ENCODE measurements at places on chromosomes 7 and 10.

- no peaks in the 10 kb centered on the region for H3K36me3 ChIP-seq
- no peak overlapping the region for H3K4me3 ChIP-seq
- no peak overlapping the region for H3K27ac ChIP-seq
- DNase-seq, result peak; percentile 53
- H3K4me1 ChIP-seq, result no peaks in the 10 kb centered on the region
These were observed 246.6 kb downstream of the ADRA2A start for GRCh38 chr10:111323389-111323966.

GRCh38 chr7:67493366-67493765 is 496.7 kb downstream of the TYW1 start:
- H3K27me3 ChIP-seq, result no peaks in the 10 kb centered on the region
- no peak for DNase-seq
- H3K4me1 ChIP-seq, result no peaks in the 10 kb centered on the region
- no peaks in the 10 kb centered on the region for H3K36me3 ChIP-seq
- no peak overlapping the region for H3K27ac ChIP-seq

DNA sequence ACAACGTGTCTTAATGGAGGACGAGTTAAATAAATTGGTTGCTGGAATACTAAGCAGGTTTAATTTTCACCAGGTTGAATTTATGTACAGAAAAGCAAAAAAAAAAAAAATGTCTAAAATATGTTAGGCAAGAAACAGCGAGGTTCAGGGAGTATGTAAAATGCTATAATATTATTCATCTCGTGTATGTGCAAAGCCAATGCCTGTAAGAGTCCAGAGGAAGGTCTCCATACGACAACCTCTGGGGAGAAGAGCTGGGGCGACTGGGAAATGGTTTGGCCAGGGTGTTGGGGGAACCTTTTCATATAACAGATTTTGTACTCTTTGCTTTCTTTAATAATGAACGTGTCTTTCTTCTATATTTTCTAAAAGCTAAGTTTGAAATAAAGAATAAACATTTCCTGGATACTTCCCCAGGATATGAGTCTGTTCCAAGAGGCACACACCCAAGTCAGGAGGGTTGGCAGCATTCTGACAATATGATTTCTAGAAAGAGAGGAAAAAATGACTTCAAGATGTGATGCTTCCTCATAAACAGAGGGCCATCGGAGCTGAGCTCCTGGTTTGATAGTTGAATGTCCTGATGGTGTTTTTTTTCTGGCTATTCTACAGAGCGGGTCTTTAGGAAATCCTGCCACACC is 208.6 kb upstream of the MGMT start:
- H3K36me3 ChIP-seq, result no peaks in the 10 kb centered on the region
- H3K4me1 ChIP-seq, result no peaks in the 10 kb centered on the region
- H3K4me3 ChIP-seq, result no peak overlapping the region
- H3K27ac ChIP-seq, result no peak overlapping the region
- no peaks in the 10 kb centered on the region for H3K27me3 ChIP-seq

- no peak for DNase-seq
- peaks cover 8% of the 10 kb centered on the region for H3K4me1 ChIP-seq
- H3K36me3 ChIP-seq, result no peaks in the 10 kb centered on the region
- no peak overlapping the region for H3K4me3 ChIP-seq
These were observed 30.9 kb downstream of the TCF7L2 start for GRCh38 chr10:112980937-112981336.

DNA sequence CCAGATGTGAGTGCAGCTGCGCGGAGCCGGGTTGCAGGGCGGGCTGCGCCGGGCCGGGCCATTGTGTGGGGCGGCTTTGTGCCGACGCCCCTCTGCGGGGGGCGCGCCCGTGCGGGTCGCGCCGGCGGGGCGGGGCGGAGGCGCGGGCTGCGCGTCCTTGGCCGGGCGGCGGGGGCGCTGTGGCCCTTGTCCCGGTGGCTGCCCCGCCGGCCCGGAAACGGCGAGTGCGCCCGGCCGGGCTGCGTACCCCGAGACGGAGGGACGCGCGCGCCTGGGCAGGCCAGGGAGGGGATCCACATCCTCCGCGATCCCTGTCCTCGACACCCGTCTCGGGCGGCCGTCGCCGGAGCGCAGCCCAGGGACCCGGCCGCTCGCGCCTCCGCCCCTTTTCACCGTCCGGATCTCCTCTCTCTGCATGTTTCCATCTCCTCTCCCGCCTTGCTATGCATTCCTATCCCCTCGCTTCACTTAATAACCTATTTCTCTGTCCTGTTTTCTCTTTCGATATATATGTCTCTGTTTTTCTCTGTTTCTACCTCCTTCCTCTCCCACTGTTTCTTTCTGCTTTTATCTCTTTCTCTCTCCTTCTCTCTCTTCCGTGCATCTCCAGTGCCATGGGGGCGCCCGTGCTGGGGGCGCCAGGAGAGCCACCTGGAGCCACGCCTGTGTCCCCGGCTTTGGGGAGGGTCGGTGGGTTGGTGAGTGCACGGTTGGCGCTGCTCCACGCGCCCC is 765 bp downstream of the PFKFB3 start:
- peak; percentile 85 for DNase-seq
- no peaks in the 10 kb centered on the region for H3K27me3 ChIP-seq
- H3K36me3 ChIP-seq, result no peaks in the 10 kb centered on the region
- peak overlapping the region; percentile 53 for H3K27ac ChIP-seq
- H3K4me3 ChIP-seq, result peak overlapping the region; percentile 89

GRCh38 chr7:36677769-36678437 is 46.4 kb downstream of the AOAH start:
- H3K27ac ChIP-seq, result no peak overlapping the region
- no peaks in the 10 kb centered on the region for H3K27me3 ChIP-seq
- no peaks in the 10 kb centered on the region for H3K4me1 ChIP-seq
- no peak for DNase-seq
- no peak overlapping the region for H3K4me3 ChIP-seq

GRCh38 chr7:82444220-82444909 is 788 bp upstream of the CACNA2D1 start:
- H3K27me3 ChIP-seq, result no peaks in the 10 kb centered on the region
- no peak overlapping the region for H3K4me3 ChIP-seq
- no peak overlapping the region for H3K27ac ChIP-seq
- no peaks in the 10 kb centered on the region for H3K36me3 ChIP-seq

- H3K4me3 ChIP-seq, result no peak overlapping the region
- no peak for DNase-seq
- H3K36me3 ChIP-seq, result no peaks in the 10 kb centered on the region
These were observed 162.7 kb upstream of the TBX20 start for GRCh38 chr7:35416568-35416967.

GRCh38 chr10:34824870-34825269 is 9.8 kb upstream of the PARD3 start:
- no peaks in the 10 kb centered on the region for H3K4me1 ChIP-seq
- H3K27me3 ChIP-seq, result no peaks in the 10 kb centered on the region
- H3K27ac ChIP-seq, result no peak overlapping the region
- H3K4me3 ChIP-seq, result no peak overlapping the region

DNA sequence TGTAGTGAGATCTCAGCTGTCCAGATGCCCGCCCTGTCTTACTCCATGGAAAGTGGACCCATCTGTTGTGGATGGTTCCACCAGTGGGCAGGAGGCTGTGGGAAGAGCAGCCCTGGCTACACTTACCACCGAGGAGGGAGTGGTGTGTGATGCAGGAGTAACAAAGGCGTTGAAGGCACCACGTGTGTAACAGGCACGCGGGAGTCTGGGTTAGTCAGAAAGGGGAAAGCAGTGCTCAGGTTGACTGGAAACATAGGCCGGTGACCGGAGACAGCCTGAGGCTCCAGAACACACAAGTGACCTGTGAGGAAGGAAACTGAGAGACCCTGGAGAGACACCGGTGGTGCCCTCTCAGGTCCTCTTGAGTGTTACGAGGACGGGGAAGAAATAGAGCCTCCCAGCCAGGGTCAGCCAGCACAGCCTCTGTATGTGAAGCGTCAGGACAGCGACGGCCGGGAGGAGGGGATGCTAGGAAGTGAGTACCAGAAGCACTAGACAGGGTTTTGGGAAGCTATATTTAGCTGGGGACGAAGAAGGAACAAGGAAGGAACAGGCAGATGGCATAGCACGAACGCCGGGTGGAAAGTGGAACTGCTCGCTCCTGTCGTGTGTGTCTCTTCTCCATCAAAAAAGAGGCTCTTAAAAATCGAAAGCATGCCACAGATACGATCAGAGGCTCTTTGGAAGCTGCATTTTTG is 51.7 kb downstream of the DAGLB start:
- peaks cover 18% of the 10 kb centered on the region for H3K36me3 ChIP-seq
- H3K4me1 ChIP-seq, result no peaks in the 10 kb centered on the region
- no peak overlapping the region for H3K27ac ChIP-seq
- no peak overlapping the region for H3K4me3 ChIP-seq
- DNase-seq, result no peak

DNA sequence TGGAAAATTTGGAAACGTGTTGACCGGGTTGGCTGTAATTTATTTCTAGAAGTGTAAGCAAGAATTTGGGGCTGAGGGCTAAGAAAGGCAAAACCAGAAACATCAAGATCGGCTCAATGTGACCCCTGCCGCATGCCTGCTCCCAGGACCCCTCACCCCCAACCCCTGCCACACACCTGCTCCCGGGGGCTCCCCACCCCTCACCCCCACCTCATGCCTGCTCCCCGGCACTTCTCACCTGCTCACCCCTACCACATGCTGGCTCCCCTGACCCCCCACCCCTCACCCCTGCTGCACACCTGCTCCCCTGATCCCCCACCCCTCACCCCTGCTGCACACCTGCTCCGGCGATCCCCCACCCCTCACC is 19.0 kb upstream of the CFAP46 start:
- no peak overlapping the region for H3K27ac ChIP-seq
- DNase-seq, result no peak
- H3K4me3 ChIP-seq, result no peak overlapping the region
- peaks cover 3% of the 10 kb centered on the region for H3K4me1 ChIP-seq
- H3K36me3 ChIP-seq, result no peaks in the 10 kb centered on the region

GRCh38 chr7:55348502-55348901 is 16.6 kb upstream of the LANCL2 start:
- no peaks in the 10 kb centered on the region for H3K4me1 ChIP-seq
- DNase-seq, result no peak
- no peaks in the 10 kb centered on the region for H3K36me3 ChIP-seq
- no peaks in the 10 kb centered on the region for H3K27me3 ChIP-seq

GRCh38 chr10:71725249-71725648 is 5.7 kb upstream of the C10orf105 start:
- H3K4me1 ChIP-seq, result peaks cover 52% of the 10 kb centered on the region
- no peak for DNase-seq
- H3K27me3 ChIP-seq, result no peaks in the 10 kb centered on the region
- H3K4me3 ChIP-seq, result no peak overlapping the region
- no peak overlapping the region for H3K27ac ChIP-seq
- H3K36me3 ChIP-seq, result no peaks in the 10 kb centered on the region

GRCh38 chr7:6419310-6419773 is 28.4 kb downstream of the DAGLB start:
- no peaks in the 10 kb centered on the region for H3K27me3 ChIP-seq
- H3K36me3 ChIP-seq, result peaks cover 20% of the 10 kb centered on the region
- no peak overlapping the region for H3K27ac ChIP-seq
- H3K4me3 ChIP-seq, result no peak overlapping the region
- no peaks in the 10 kb centered on the region for H3K4me1 ChIP-seq

DNA sequence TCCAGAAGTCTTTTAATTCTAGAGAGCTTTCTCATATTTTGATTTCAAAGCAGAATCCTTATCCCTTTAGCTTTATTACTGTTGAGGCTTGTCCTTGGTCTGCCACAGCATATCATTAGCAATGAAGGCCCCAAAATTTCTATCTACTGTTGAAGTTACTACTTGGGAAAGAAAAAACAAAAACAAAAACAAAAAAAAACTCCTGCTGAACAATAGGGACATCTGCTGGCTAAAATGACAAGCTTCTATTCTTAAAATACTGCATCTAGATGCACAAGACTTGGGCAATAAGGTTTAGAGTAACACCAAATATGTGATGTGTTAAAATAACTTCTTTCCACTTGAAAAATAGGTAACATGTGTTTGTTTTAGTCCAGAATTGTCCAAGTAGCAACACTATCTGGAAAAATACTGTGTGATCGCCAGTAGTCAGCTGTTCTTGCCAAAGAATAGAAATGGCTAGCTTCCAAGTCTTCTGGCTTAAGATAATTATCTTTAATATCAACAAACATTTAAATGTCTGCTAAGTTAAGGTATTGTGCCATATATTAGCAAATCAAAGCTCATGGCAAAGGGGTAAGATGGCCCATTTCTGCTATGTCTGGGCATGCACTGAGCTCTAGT is 3.8 kb upstream of the DMTF1 start:
- DNase-seq, result no peak
- no peaks in the 10 kb centered on the region for H3K36me3 ChIP-seq
- no peak overlapping the region for H3K27ac ChIP-seq
- no peak overlapping the region for H3K4me3 ChIP-seq
- H3K4me1 ChIP-seq, result peaks cover 19% of the 10 kb centered on the region

- no peak for DNase-seq
- H3K27me3 ChIP-seq, result no peaks in the 10 kb centered on the region
- no peak overlapping the region for H3K4me3 ChIP-seq
- H3K36me3 ChIP-seq, result no peaks in the 10 kb centered on the region
These were observed 4.3 kb upstream of the ELFN1 start for GRCh38 chr7:1665549-1666316.

GRCh38 chr10:78528749-78529204 is 495.1 kb downstream of the RPS24 start:
- no peaks in the 10 kb centered on the region for H3K36me3 ChIP-seq
- DNase-seq, result no peak
- H3K4me1 ChIP-seq, result no peaks in the 10 kb centered on the region
- H3K27ac ChIP-seq, result no peak overlapping the region

GRCh38 chr10:65306201-65306600 is 1619.6 kb upstream of the LRRTM3 start:
- no peak overlapping the region for H3K4me3 ChIP-seq
- no peaks in the 10 kb centered on the region for H3K4me1 ChIP-seq
- H3K36me3 ChIP-seq, result no peaks in the 10 kb centered on the region
- DNase-seq, result no peak
- no peaks in the 10 kb centered on the region for H3K27me3 ChIP-seq

- H3K27me3 ChIP-seq, result no peaks in the 10 kb centered on the region
- H3K27ac ChIP-seq, result no peak overlapping the region
- H3K4me3 ChIP-seq, result no peak overlapping the region
- DNase-seq, result no peak
- H3K36me3 ChIP-seq, result no peaks in the 10 kb centered on the region
- no peaks in the 10 kb centered on the region for H3K4me1 ChIP-seq
These were observed 48.2 kb downstream of the SHOC2 start for GRCh38 chr10:110967645-110968044.

GRCh38 chr10:35237766-35238512 is 98.4 kb upstream of the CCNY start:
- H3K36me3 ChIP-seq, result no peaks in the 10 kb centered on the region
- no peaks in the 10 kb centered on the region for H3K27me3 ChIP-seq
- no peak overlapping the region for H3K27ac ChIP-seq
- DNase-seq, result no peak
- no peak overlapping the region for H3K4me3 ChIP-seq

GRCh38 chr10:104142081-104142480 is 20.1 kb downstream of the SFR1 start:
- no peak for DNase-seq
- H3K27me3 ChIP-seq, result no peaks in the 10 kb centered on the region
- no peak overlapping the region for H3K27ac ChIP-seq
- H3K4me3 ChIP-seq, result no peak overlapping the region
- no peaks in the 10 kb centered on the region for H3K36me3 ChIP-seq

GRCh38 chr7:113799896-113800295 is 118.9 kb downstream of the PPP1R3A start:
- H3K4me3 ChIP-seq, result no peak overlapping the region
- H3K36me3 ChIP-seq, result no peaks in the 10 kb centered on the region
- no peak for DNase-seq
- no peaks in the 10 kb centered on the region for H3K4me1 ChIP-seq
- no peaks in the 10 kb centered on the region for H3K27me3 ChIP-seq
